Mammary epithelial cell (primary cell): ENCODE measurements at places on chromosomes 13 and 19. TPM values are rescaled to one million over a fixed set of nuclear protein-coding genes. Genes with fewer than 3 reads are reported as not detected.

The NTN5 gene
- 0.03 TPM for polyA plus RNA-seq

The PPP1R12C gene
- polyA plus RNA-seq: 27.5 TPM

The FCAR gene
- polyA plus RNA-seq: not detected

The UBA52 gene
- polyA plus RNA-seq: 2,157 TPM

The PCSK4 gene
- polyA plus RNA-seq: 0.56 TPM

The FBXO46 gene
- 3.6 TPM for polyA plus RNA-seq

The PARP4 gene
- polyA plus RNA-seq: 45.6 TPM

The EHD2 gene
- 43.8 TPM for polyA plus RNA-seq

The FBXL12 gene
- 17.4 TPM for polyA plus RNA-seq

The PABPC3 gene
- 0.16 TPM for polyA plus RNA-seq

The ZNF844 gene
- 0.06 TPM for polyA plus RNA-seq

The GJA3 gene
- 1.3 TPM for polyA plus RNA-seq

The ABHD8 gene
- 3.6 TPM for polyA plus RNA-seq

The NRTN gene
- not detected for polyA plus RNA-seq

The CYP4F8 gene
- polyA plus RNA-seq: not detected

The SYNGR4 gene
- polyA plus RNA-seq: not detected
